ENCODE measurements at places on chromosomes 2 and 18.

- no peak for DNase-seq
Observed at GRCh38 chr18:25467226-25467987, 115.4 kb upstream of the ZNF521 start.

DNA sequence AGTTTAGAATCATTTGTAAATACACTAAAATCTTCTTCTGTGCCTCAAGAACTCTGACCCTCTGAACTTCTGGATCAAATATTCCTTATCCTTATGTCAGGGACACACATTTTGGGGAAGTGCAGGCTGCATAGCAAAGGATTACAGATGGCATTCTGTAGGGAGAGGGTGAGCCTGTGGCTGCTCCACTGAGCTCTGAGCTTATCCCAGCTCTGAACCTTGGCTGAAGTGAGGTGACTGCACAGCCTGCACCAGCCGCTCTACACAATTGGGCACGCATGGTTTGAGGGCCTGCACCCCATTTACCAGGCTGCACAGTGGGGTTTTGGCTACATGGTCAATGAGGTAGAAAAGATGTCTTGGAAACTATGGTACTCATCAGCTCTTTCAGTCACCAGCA lies 251.6 kb downstream of the GALR1 start:
- DNase-seq, result no peak

GRCh38 chr2:164952057-164952702 lies 3.1 kb downstream of the SLC38A11 start:
- no peak for DNase-seq

DNA sequence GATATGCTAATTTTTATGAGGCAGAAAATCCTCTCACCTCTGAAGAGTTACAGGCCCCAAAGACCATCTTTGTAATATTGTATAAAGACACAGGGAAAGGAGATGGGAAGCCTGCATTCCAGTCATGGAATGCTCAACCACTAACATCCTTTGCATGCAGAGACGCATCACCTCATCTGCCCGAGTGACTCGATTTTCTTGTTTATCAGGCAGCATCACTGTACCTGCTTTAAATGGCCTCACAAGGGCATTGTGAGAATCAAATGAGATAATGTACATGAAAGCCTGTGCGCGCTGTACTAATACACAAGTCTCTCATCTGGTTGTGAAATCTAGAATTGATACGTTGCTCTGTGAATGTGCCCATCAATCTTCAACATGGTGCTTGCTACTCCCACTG lies 10.2 kb upstream of the TMEM247 start:
- DNase-seq, result no peak

DNA sequence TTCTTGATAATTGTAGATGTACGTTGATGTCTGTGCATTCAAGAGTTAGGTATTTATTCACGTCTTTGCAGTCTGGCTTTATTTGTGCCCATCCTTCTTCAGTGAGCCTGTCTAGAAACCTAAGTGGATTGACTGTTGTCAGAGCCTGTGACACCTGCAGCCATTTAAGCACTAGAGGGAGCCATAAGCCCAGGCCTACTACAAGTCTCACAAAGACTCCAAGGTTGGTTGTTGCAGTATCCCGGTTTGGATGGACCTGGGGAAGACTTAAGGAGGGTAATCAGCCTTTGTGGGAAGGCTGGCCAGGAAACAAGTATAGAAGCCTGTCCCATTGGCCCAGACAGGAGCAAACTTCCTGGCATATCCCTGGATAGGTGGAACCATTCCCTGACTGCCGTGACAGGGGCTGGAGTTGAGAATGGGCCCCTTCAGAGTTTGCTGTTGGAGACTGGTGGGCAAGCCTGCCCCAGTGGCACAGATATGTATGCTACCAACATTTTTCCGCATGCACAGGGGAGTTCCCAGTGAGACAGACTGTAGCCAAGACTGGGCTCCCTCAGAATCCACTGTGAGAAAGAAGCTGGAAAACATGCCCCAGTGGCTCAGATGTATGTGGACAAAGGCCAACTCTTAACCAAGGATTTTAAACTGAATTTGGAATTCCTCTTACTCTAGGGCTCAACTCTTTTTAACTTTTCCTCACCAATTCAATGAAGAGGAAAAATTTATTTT lies 9.3 kb upstream of the LRRC30 start:
- no peak for DNase-seq

GRCh38 chr18:72811047-72811446 lies 56.7 kb downstream of the NETO1 start:
- no peak for DNase-seq

- no peak for DNase-seq
Observed at GRCh38 chr2:109280804-109281203, 151.8 kb downstream of the SH3RF3 start.

DNA sequence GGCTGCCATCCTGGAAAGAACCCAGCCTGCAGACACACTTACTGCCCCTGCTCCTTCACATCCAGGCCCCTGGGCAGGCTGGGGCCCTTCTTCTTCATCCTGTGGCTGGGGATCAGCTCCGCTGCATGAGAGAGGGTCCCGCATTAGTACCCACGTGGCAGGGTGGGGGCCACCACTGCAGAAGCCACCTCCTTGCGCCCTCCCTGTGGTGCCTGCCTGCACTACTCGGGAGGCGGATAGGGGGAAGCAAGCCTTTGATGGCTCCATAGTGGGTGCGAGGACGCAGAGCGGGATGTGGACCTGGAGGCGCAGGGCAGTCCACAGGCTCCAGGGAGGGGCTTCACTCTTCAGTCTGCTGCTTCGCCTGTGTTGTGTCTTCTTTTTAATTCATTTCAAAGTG lies 46.7 kb downstream of the GPC1 start:
- no peak for DNase-seq

- no peak for DNase-seq
Observed at GRCh38 chr2:215880970-215881369, 132.4 kb downstream of the MREG start.

DNA sequence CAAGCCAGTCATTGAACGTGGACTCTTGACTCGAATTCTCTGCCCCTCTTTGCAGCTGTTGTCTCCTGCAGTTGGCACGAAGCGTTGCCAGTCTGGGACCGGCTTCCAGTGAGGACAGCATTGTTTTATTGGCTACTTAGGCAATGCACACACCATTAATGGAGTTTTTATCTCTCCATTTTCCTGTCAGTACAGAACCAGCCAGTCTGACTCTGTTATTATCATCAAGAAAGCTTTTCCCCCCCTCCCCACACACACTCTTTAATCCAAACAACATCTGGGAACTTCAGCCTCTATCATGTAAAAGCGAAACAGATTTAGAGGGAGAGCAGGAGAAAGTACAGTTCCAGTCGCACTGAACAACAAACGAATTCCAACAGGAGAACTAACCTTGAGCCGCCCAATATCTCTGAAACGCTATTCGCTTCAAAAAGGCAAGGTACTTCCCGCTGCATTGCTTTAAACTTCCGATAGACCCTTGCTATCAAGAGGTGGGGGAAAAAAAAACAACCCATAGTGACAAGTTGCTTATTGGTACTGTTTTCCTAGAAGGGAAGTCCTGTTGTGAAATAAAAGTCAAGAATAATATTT lies 38.2 kb downstream of the ACVR1 start:
- no peak for DNase-seq

- DNase-seq, result no peak
Observed at GRCh38 chr2:143051465-143051864, 77.8 kb upstream of the ARHGAP15 start.

DNA sequence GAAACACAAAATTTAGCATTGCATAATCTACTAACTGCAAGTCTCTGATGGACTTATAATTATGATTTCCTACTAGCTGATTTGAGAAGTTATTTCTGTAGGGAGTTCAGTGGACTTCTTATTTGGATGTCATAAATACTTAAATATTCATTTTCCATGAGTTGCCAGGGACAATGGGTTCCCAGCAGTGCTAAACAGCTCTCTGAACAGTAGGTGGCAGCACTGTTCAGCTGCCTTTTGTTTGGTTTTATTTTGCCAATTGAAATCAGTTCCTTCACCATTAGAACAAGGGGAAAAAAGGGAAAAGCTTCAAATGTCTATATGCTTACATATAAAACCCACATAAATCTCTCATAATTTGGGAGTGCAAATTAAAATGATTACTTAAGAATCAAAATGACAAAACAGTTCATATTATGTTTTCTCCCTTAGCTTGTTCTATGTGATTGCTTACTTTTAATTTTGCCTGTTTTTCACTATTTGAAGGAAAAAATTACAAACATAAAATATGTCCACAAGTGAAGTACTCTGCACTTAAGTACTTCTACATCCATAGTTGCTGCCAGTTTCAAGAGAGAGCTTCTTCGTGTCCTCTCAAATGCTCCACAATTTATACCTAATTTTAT lies 898.9 kb downstream of the CPS1 start:
- DNase-seq, result no peak

DNA sequence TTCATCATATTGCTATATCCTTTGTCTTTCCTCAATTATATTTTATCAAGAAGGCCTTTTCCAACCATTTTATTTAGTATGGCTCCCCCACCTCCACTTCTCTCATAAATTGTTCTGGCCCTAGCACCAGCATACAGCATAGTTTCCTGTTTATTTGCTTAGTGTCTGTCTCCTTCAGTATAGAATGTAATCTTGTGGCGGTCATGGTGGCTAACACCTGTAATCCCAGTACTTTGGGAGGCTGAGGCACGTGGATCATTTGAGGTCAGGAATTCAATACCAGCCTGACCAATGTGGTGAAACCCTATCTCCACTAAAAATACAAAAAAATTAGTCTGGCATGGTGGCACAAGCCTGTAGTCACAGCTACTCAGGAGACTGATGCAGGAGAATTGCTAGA lies 39.6 kb upstream of the CLASP1 start:
- DNase-seq, result no peak
